Muscle of back (tissue), 13 donors: ENCODE measurements at places on chromosomes 11 and 22.
A peak's percentile ranks its signal among the peaks of the same experiment; 100 is the strongest.

DNA sequence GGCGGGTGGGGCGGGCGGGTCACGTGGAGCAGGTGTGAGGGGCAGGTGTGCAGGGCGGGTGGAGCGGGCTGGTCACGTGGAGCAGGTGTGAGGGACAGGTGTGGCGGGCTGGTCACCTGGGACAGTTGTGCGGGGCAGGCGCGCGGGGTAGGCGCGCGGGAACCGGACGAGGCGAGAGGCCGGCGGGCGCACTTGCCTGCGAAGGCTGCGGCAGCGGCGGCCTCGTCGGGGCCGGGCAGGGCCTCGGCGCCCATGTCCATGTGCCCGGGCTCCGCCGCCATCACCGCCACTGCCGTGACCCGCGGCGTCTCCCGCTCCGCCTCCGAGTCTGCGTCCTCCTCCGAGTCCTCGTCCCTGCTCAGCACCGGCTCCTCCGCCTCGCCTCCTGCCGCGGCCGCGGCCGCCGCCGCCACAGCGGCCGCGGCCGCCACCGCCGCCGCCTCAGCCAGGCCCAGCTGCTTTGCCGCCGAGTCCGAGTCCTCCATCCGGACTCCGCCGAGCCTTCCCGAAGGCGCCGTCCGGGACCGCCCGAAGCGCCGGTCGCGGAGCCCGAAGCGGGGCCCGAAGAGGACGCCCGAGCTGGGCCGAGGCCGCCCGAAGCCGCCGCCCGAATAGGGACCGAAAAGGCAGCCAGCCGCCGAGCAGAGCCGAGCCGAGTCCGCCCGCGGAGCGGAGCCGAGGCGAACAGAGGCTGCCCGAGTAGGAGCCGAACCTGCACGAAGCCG lies at the start of gene DEAF1:
DEAF1 (minus strand) TSS at position 660 of the 725 bp plus-strand sequence; CDS start at position 485, 175 bp downstream.
- peak; percentile 99 for DNase-seq

DNA sequence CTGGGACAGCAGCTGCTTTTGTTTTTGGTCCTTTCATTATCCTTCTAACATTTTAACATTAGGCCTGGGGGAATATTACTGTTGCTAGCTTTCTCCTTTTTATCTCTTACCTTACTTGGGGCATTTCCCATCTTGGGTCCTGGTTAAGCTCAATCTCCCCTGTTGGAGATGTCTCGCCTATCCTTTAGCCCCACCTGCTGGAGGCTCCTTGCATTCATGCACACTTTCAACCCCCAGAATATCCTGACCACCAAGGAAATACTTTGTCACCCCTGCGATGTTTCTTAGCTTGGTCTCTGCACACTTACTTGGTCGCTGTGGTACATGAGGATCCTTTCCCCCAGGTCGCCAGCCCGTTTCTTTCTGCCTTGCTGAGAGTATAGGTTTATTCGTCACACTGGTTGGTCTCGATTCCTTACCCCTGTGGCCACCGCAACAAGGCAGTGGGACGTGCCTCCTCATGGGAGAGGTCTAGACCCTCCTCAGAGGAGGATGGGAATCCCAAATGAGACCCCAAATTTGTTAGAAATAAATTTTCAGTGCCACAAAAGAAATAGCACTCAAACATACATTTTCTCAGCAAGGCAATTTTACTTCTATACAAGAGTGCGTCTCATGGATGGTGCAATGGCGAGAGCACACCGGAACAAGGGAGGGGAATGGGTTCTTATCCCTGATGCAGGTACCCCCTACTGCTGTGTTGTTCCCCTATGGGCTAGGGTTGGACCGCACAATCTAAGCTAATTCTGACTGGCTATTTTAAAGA lies 5.4 kb upstream of the TXN2 start:
- no peak for DNase-seq

DNA sequence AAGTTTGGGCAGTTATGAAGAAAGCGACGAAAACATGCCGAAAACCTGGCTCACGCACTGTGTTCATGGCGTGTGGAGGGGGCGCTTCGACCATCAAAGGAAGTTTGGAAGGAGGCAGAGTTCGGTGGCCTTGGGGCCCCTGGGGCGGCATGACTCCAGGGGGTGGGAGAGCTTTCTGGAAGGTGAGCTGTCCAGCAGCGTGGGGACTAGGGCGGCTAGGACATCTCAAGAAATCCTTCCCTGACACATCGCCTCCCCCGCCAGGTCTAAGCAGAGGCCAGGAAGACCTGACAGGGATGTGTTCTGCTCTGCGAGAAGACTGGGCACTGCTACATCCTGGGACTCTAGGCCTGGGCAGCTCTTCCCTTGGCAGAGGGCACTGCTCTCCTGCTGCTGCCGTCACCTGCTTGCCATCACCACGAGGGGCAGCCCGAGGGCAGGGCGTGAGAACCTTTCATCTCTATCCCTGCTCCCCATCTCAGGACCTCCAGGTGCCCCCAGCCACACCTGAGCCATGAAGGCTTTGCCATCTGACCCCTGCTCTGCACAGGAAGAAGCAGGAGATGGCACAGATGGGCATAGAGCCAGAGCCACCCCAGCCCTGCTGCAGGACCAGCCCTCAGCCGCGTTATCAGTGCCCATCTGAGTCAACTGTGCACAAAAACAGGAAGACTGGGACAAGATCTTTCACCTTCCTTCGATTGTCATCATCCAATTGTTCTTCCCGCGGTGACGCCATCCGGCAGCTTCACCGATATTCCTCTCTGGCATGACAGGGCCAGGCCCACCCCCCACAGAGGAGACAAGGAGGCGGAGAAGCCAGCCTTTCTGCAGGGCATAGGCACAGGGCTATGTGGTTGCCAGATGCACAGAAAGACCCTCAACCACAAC lies 12.7 kb downstream of the LINC01488 start:
- DNase-seq, result no peak

- DNase-seq, result no peak
Measured at GRCh38 chr11:69232821-69233743, 60.9 kb upstream of the MYEOV start.

GRCh38 chr11:105829084-105829483 lies 193.0 kb downstream of the MSANTD4 start:
- DNase-seq, result no peak

GRCh38 chr11:17978553-17979287 lies 34.1 kb downstream of the SERGEF start:
- peak; percentile 56 for DNase-seq

DNA sequence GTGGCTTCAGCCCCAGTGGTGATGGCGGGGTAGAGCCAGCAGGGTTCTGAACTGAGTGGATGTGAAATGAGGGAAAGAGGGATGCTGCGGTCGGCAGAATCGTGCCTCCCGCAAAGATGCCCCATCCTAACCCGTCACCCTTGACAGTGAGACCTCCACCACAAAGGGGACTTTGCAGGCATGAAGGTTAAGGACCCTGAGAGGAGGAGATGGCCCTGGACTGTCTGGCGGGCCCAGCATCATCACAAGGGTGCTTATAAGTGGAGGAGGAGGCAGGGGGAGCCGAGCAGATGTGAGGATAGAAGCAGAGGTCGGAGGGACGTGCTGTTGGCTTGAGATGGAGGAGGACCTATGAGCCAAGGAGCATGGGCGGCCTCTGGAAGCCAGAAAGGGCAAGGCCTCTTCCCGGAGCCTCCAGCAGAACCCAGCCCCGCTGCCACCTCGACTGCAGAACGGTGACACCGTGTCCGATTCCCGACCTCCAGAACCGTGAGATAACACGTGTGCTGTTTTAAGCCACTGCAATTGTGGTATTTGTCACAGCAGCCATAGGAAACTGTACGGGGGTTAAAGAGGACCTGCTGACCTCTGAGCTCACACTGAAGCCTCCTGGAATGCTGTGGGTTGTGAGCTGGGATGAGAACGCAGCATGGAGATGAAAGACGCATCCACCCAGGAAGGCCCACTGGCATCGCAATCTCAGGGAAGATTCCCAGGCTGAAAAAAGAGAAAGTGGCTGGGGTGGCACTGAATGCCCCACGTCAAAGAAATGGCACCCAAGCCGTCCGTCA lies 10.9 kb downstream of the LINC01488 start:
- no peak for DNase-seq

DNA sequence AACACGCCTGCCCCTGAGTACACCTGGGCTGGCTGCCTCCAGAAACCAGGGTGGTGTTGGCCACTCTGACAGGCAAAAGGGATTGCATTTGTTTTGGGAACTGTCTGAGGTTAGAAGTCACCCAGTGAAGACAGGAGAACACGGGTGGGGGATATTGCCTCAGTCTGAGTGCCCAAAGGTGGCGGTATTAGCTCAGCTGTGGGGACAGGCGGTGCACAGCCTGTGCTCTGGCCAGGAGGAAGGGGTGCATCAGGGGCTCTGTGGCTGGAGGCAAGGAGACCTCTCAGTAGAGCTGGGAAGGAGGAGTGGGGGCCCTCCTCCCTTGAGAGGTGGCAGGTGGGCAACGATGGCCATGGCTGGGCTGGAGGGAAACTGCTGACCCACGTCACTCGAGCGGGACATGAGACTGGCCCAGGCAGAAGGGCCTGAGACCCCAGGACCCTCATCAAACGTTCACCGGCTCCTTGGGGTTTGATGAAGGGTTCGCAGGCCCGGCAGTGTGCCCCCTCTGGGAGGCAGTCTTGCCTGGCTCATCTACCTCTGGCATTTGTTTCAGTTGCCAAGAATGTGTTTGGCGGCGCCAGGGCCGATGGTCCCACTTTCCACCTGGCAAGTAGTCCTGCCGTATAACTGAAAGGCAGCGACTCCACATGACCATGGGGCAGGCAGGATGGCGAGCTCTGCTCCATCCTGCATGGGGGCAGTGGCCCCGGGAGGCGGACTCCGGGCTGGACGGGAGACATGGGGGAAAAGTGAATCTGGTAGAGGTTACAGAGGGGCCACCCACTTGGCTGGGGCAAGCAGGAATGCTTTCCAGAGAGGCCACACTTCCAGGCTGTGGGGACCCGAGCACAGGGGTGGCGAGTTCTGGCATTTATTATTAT lies 52.8 kb upstream of the SMIM38 start:
- peak; percentile 66 for DNase-seq

DNA sequence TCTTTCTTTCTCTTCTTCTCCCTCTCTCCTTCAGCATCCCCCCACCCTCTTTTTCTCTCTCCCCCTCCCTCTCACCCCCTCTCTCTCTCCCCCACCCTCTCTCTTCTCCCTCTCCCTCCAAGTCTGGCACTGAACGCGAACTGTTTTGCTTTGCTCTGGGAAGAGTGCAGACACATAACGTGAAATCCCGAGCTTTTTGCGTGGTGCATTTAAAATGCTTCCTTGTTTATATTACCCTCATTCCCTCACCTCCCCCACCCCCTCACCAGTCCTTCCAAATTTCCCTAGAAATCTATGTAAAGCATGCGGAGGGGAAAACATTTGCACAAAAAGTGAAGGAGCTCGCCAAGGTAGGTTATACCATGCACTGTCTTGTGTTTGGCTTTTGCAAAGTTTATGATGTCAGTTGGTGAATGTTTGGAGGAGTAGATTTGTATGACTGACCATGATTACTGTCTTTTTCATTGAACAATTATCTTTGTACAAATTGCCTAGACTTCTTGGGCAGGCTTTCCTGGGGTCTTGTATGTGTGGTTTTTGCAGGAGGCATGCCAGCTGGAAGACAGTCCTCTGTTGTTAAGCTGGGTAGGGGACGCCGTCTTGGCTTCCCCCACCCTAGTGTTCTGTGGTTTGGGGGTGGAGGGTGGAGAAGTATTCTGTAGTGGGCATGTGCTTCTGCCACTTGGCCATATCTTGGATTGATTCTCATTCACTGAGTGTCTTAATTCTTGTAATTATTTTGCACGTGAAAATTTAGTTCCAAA lies 123.7 kb upstream of the HSD17B12 start:
- no peak for DNase-seq

DNA sequence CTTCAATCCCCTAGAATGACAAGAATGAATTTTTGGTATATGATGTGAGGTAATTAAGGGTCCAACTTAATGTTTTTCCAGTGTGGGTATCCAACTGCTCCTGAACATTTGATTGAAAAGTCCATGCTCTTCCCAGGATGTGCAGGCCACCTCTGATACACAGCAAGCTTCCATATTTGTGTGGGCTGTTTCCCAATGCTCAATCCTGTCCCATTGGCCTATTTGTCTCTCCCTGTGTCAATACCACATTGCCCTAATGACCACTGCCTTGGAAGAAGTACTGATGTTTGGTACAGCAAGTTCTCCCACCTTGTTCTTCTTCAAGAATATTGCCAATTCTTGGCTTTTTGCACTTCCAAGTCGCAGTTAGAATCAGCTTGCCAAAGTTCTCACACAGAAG lies 42.9 kb downstream of the KCNQ1OT1 start:
- DNase-seq, result no peak

DNA sequence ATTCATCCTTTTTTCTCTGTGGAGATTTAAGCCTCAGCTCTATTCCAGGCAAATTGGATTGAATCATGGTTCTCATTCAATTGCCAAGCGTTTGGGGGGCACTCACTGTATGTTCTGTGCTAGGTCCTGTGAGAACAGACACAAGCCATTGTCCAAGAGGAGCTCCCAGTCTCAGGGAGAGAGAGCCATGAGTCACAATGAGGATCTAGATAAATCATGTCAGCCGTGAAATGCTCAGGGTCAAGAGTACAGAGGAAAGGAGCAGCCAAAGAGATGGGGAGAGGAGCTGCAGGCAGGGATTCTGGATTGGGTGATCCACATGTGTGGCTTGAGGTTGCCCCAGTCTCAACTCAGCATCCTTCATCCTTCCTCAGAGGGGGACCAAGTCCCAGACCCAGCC lies 93.6 kb downstream of the FEZ1 start:
- no peak for DNase-seq

GRCh38 chr11:102139081-102139498 lies 28.8 kb downstream of the YAP1 start:
- DNase-seq, result no peak

DNA sequence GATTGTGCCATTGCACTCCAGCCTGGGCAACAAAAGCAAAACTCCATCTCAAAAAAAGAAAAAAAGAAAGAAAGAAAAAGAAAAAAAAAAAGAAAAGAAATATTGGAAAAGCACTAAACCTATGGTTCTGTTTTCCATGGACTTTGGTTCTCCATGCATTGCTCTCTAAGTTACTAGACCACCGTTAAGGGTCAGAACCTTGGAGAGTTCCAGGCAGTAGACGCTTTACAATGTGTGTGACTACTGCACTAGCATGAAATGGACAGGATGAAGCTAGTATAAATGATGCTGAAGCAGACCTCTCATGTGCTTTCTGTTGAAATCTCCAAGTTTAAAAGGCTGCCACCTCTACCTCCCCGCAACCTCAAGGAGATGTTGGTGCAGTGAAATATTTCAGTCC lies 63.5 kb downstream of the SIK2 start:
- DNase-seq, result peak; percentile 50

DNA sequence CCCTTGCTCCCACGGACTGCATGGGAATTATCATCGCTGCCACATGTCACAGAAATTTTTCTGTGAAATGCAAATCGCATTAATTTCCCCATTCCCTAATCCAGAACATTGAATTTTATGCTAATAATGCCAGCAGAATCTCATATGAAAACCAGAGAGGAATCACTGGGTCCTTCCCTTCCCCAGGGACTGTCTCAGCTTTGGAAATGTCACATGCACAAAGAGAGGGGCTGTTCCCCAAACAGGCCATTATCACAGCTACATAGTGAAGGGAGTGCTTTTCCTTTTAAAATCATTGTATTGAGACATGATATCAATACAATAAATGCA lies 954.5 kb downstream of the BRD1 start:
- no peak for DNase-seq

- no peak for DNase-seq
Measured at GRCh38 chr11:61173456-61173855, 12.2 kb upstream of the VPS37C start.

- DNase-seq, result no peak
Measured at GRCh38 chr11:26245046-26245445, 86.9 kb upstream of the ANO3 start.
